Stimulated activated CD4-positive, alpha-beta T cell treated with anti-CD3 and anti-CD28 coated beads, Interleukin-1b, Interleukin-23, amount 100 ng/mL, for 1 hour (primary cell): ENCODE measurements at places on chromosomes 5 and 9.

DNA sequence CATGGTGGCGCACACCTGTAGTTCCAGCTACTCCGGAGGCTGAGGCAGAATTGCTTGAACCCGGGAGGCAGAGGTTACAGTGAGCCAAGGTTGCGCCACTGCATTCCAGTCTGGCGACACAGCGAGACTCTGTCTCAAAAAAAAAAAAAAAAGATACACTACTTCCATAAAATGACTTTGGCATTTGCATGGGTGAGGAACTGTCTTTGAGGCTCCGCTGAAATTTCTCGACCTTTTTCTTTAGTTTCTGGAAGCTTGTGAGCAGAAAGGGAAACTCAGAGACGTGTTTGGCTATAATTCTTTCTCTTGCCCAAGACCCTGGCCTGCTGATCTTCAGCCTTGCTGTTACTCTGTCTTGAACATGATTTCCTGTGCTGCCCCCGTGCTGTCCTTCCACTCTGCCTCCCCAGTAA lies 37.3 kb downstream of the SPIN1 start:
- DNase-seq = no peak

DNA sequence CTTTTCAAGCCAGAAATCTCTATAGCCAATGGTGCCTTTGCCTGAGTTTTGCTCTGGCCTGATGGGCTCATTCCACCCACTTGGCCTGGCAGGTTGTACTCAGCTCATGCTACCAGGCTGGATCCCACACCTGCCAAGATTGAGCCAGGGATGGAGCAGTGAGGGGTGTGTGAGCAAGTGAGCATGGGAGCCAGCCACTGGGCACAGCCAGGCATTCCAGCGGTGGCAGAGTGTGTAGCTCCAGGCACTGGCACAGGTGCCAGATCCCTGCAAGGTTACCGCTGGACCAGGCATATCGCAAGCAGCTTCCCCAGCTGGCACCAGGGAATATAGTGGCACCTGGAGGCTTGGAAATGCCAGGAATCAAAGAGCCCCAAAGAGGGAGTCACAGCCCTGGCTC lies 2395.6 kb upstream of the C9orf72 start:
- no peak for DNase-seq

- DNase-seq = no peak
Measured at GRCh38 chr5:55410845-55411244, 103.1 kb downstream of the MTREX start.

GRCh38 chr5:171010816-171011215 lies 149.0 kb downstream of the RANBP17 start:
- no peak for DNase-seq

DNA sequence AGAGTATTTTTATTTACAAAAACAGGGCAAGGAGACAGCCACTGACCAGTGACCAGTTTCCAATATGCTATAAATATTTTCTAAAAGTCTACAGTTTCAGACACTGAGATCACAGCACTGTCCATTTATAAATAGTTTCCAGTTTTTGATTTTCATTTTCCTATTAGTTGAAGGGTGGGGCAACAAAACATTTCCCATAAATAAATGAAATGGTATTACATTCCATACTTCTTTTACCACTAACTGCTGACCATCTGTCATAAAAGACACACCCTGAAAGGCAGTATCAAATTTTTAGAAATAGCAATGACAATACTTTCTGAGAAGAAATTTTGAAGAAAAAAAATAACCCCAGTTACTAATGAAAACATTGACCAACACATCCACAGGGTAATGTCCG lies 126.7 kb downstream of the ARSB start:
- no peak for DNase-seq

DNA sequence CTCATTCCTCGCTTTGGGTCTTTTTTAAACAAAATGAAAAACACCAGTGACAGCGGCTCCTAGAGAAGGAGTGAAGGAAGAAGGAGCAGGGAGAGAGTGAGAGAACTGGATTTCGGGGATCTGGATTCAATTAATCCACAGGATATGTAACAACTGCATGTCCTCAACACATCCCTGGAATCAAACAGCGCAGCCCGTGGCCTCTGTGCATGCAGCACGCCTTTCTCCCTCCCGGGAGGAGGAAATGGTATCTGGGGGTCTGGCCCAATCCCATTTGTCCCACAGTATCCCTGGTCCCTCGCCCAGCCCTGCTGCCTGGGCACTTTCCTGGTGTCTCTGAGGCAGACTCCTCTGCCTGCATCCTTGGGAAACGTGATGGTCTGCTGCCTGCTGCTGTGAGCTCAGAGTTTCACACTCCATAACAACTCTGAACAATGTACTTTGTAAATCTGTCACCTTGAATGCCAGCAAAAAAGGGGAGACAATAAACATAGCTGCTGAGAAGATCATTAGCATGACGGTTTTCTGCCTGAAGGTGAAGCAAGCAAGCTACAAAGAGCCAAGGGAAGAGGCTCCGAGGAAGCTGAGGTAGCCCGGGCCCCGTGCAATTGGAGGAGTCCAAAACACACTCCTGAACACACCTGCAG lies 56.1 kb downstream of the PTCH1 start:
- DNase-seq = no peak

DNA sequence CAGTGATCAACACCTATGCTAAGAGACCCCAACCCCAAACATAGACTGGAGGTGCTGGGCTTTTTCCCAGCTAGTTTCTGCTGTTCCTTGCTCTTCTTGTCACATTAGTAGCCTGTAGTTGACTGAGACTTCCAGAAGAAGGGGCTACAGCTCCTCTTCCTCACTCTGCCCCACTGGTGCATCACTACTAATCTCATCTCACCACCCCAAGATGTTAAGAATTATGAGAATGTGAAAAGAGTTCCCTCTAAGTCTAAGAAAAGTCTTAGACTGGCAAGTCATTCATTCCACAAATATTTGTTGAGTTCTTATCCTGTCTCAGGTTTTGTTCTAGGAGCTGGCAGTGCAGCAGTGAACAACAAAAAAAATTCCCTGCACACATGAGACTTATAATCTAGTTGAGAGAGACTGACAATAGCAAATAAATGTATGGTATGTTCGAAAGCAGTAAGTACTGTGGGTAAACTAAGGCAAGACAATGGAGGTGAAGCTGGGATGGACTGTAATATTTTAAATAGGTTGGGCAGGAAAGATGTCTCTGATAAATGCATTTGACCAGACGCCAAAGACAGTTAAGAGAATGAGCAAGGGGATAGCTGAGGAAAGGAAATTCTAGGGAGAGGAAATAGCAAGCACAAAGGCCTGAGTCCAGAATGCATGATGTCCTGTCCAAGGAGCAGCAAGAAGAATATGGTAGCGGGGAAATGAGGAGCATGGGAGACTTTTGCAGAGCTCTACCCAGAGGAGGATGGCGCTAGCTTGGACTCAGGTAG lies 92.3 kb downstream of the PTCD2 start:
- no peak for DNase-seq
